SJCRH30 (cell line): ENCODE measurements at places on chromosomes 5 and 9. TPM values are rescaled to one million over a fixed set of nuclear protein-coding genes. Genes with fewer than 3 reads are reported as not detected.

DNA sequence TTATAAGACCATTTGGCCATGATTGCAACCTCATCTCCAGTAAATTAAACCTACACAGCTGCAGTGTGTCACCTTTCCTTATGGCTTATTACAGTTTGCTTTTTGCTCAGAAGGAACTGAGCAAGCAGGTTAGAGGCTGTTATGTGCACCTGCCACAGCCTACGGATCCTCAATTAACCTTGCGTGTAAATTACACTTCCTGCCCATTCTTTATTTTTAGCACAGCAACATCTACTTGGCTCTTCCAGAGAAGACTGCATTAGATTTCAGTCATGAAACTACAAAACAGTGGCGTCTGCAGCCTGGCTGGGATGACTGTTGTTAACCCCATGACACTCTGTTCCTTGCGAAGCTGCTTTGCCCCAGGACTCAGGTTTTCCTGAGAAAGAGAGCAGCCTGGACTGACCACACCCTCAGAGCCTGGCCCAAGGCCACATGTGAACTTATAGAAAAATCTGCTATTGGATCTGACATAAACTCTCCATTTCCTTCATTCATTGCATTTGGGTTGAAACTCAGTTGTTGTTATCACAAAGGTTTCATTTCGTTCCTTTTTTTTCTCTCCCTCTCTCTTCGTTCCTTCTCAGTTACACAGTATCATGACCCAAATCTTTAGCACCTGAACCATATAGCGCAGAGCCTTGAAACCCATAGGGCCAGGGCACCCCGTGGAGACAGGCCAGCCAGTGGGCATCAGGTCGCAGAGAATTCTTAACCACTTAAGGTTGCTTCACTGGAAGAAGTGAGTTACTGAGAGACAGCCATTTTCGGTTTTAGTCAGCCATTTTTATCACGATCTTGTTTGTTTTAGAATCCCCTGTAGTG lies 138.6 kb downstream of the PALM2AKAP2 start:
- peaks cover 22% of the 10 kb centered on the region for H3K36me3 ChIP-seq
- DNase-seq = no peak
- no peaks in the 10 kb centered on the region for H3K27me3 ChIP-seq

DNA sequence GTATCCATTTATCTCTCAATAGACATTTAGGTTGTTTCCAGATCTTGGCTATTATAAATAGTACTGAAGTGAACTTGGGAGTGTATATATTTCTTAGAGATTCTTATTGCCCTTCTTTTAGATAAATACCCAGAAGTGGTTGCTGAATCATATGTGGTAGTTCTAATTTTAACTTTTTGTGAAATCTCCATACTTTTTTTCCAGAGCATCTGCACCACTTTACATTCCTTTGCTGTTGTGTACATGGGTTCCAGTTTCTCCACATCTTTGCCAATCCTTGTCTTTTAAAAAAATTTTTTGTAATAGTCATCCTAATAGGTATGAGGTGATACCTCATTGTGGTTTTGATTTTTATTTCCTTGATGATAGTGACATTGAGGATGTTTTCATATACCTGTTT lies 303.7 kb downstream of the CCDC171 start:
- no peaks in the 10 kb centered on the region for H3K27me3 ChIP-seq
- no peak overlapping the region for H3K4me3 ChIP-seq
- H3K36me3 ChIP-seq = no peaks in the 10 kb centered on the region
- H3K27ac ChIP-seq = no peak overlapping the region
- no peaks in the 10 kb centered on the region for H3K4me1 ChIP-seq
- no peak for DNase-seq

- no peak overlapping the region for H3K27ac ChIP-seq
- DNase-seq = no peak
- H3K36me3 ChIP-seq = no peaks in the 10 kb centered on the region
- no peak overlapping the region for H3K4me3 ChIP-seq
- no peaks in the 10 kb centered on the region; the same call in 1 of the 2 replicates for H3K4me1 ChIP-seq
Measured at GRCh38 chr9:69317894-69318293, 7.1 kb upstream of the ENTREP1 start.

DNA sequence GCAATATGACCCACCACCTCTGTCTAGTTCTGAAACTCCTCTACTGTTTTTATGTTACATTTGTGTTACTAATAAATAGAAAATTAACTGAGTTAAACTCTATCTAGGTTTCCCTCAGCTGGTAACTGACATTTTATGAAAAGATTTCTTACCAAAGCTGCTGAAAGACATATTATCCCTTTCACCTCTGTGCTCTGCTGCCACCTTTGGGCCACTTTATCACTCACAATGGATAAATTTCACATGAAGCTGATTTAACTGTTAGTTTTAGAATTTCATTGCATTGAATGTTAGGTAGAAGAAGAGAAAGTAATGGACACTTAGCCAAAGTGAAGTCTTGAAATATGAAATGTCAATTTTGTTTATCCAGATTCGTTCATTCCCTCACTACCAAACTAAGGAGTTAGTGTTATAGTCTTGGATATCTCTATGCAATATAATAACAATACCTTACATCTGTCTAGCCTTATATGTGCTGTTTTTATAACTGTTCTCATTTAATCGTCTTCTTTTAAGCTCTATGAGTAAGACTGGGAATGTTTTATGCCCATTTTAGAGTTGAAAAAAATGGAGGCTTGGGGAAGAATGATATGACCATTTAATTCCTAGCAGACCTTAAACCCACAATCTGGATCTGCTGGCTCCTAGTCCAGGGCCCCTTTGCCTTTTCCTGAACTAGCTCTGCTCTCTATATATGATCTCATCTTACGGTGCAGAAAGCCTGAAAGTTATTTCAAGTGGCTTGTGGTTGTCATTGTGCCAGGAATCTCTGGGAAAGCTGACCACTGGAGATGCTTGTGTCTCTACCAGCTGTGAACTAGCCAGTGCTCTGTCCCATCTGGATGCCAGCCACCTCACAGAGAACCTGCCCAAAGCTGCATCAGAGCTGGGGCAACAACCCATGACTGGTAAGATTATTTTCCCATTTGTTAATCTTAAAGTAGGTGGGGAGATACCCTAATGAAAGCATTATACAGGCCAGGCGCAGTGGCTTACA lies 97.1 kb downstream of the GOLPH3 start:
- DNase-seq = peak; percentile 30
- H3K27me3 ChIP-seq = no peaks in the 10 kb centered on the region
- no peaks in the 10 kb centered on the region for H3K4me1 ChIP-seq
- H3K4me3 ChIP-seq = no peak overlapping the region
- H3K36me3 ChIP-seq = no peaks in the 10 kb centered on the region

DNA sequence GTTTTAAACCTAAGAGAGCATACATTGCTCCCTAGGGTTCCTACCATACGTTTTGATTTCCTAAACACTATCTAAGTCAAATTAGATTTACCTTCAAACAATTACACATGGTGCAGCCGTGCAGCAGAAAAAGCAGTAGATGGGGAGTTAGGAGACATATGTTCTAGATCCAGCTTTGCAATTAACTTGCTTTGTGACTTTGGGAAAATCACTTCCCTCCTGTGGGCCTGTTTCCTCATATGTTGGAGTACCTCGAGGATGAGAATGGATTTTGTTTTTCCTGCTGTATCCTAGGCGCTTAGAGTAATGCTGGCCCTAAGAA lies 711 bp downstream of the MRPL50 start:
- H3K27ac ChIP-seq = peak overlapping the region; percentile 67
- peaks cover 39% of the 10 kb centered on the region for H3K36me3 ChIP-seq
- H3K27me3 ChIP-seq = no peaks in the 10 kb centered on the region
- DNase-seq = no peak

GRCh38 chr9:129640871-129641749 lies 841 bp downstream of the ASB6 start:
- peaks cover 27% of the 10 kb centered on the region for H3K36me3 ChIP-seq
- H3K27me3 ChIP-seq = no peaks in the 10 kb centered on the region
- DNase-seq = no peak
- peaks cover 14% of the 10 kb centered on the region for H3K4me1 ChIP-seq
- peak overlapping the region; percentile 85 for H3K4me3 ChIP-seq

DNA sequence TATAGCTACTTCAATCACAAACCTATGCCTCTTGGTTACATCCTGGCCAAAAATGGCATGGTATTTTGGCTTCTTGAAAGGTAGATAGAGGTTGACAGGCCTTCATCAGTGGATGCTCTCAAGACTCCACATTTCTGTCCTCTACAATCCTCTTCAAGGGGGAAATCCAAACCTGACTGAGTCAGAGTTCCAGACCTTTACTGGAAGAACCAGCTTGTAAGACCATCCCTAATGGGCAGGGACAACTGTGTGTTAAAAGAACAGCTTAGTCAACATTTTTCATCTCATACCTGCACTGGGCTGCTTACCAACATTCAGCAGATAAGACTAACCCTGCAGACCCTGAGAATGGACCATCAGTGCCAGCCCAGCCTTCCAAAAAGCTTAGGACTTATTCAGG lies 155.7 kb downstream of the CDK5RAP2 start:
- H3K27me3 ChIP-seq = no peaks in the 10 kb centered on the region
- H3K4me3 ChIP-seq = no peak overlapping the region
- no peaks in the 10 kb centered on the region for H3K4me1 ChIP-seq
- no peak for DNase-seq
- no peak overlapping the region for H3K27ac ChIP-seq
- H3K36me3 ChIP-seq = peaks cover 44% of the 10 kb centered on the region

DNA sequence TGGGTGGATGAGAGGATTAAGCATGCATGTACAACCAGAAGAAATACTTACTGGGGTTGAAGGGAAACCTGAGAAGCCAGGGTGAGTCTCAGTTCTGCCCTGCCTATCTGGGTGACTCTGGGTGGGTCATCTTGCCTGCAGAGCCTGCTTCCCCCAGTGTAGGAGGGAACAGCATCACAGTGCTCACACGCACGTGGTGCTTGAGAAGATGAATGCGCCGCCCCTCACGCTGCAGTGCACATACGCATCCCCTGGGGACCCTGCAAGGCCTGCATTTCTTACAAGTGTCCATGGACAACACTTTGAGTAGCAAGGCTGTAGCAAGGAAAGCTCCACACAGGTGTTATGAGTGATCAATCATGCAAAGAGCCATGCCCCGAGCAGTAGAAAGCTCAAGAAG lies 18.7 kb upstream of the GABBR2 start:
- H3K27ac ChIP-seq = no peak overlapping the region
- DNase-seq = no peak
- no peak overlapping the region for H3K4me3 ChIP-seq
- H3K4me1 ChIP-seq = no peaks in the 10 kb centered on the region; the same call in none of the 2 replicates
- H3K36me3 ChIP-seq = no peaks in the 10 kb centered on the region

DNA sequence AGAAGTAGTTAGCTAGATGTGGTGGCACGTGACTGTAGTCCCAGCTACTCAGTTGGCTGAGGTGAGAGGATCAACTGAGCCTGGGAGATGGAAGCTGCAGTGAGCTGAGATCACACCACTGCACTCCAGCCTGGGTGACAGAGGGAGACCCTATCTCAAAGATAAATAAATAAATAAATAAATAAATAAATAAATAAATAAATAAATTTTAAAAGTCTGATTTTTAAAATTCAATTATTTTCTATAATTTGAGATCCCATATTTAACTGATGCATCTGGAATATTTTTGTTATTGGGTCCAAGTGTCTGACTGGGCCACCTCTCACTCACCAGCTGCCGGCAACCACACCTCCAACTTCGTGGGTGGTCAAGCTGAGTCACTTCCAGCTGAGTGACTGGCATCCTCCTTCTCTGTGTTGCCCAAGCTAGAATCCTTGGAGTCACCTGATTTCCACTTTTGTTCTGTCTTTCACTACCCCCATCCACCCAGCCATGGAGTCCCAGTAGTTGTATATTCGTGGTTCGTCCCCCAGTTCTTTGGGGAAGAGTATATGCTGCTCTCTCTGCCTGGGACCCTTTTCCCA lies 70.9 kb downstream of the EGFLAM start:
- H3K4me1 ChIP-seq = peaks cover 5% of the 10 kb centered on the region; the same call in 1 of the 2 replicates
- peak; percentile 50 for DNase-seq
- H3K4me3 ChIP-seq = no peak overlapping the region
- no peaks in the 10 kb centered on the region for H3K36me3 ChIP-seq
- no peaks in the 10 kb centered on the region for H3K27me3 ChIP-seq

- no peak for DNase-seq
- no peak overlapping the region for H3K4me3 ChIP-seq
- H3K36me3 ChIP-seq = no peaks in the 10 kb centered on the region
- H3K27me3 ChIP-seq = no peaks in the 10 kb centered on the region
- H3K27ac ChIP-seq = no peak overlapping the region
Measured at GRCh38 chr9:14421291-14421690, 107.3 kb upstream of the NFIB start.

DNA sequence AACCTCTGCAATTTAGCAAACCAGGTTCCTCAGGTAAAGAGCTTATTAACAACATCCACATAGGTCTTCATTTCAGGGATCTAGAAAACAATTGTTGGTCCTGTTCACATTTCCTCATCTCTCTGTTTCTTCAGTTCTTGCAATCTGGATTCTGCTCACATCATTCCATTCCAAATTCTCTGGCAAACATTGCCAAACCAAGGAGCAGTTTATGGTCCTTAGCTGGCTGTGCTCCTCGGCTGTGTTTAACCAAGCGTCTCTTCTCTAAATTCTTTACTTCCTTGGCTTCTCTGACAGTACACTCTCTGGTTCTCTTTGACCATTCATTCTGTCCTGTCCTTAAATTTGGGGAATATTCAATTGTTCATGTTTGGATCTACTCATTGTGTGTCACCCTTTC lies 65.8 kb upstream of the RANBP3L start:
- H3K4me3 ChIP-seq = no peak overlapping the region
- no peaks in the 10 kb centered on the region for H3K27me3 ChIP-seq
- DNase-seq = no peak
- no peaks in the 10 kb centered on the region for H3K4me1 ChIP-seq

- no peak for DNase-seq
- H3K4me3 ChIP-seq = no peak overlapping the region
- H3K27me3 ChIP-seq = peaks cover 6% of the 10 kb centered on the region; the same call in 1 of the 2 replicates
- no peaks in the 10 kb centered on the region for H3K36me3 ChIP-seq
Measured at GRCh38 chr9:128211186-128211980, 8.2 kb downstream of the DNM1 start.

- DNase-seq = no peak
- H3K27me3 ChIP-seq = no peaks in the 10 kb centered on the region
- no peak overlapping the region for H3K4me3 ChIP-seq
Measured at GRCh38 chr5:145919413-145919812, 17.0 kb upstream of the SH3RF2 start.

- H3K36me3 ChIP-seq = no peaks in the 10 kb centered on the region
- no peak overlapping the region for H3K4me3 ChIP-seq
- H3K4me1 ChIP-seq = no peaks in the 10 kb centered on the region
- no peaks in the 10 kb centered on the region; the same call in 1 of the 2 replicates for H3K27me3 ChIP-seq
- no peak overlapping the region for H3K27ac ChIP-seq
Measured at GRCh38 chr5:137497396-137498290, 1.5 kb downstream of the SPOCK1 start.

DNA sequence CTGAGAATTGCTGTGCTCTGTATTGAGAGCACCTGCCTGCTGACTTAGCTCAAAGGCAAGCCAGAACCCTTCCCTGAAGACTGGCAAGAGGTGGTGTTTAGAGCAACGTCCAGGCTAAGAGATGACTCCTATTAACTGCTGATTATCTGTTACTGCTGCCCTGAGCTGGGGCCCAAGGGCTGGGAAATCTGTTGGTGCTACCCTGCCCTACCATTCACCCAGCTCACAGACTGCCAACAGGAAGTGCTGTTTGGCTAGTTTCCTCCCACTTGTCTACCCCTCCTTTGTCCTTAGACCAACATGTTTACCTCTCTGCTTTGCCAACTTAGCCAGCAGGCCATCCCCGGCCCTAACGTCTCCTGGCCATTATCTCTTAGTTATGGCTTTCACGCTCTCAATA lies 6.9 kb downstream of the RAB24 start:
- H3K4me3 ChIP-seq = no peak overlapping the region
- DNase-seq = no peak
- peaks cover 6% of the 10 kb centered on the region for H3K4me1 ChIP-seq
- H3K36me3 ChIP-seq = peaks cover 4% of the 10 kb centered on the region; the same call in 1 of the 2 replicates
- H3K27ac ChIP-seq = no peak overlapping the region

The LRRC70 gene
- 0.68 and 0.81 TPM in 2 replicates for total RNA-seq

The CARD9 gene
- total RNA-seq = 8.8 and 11.8 TPM in 2 replicates

The TMC1 gene
- total RNA-seq = not detected in 2 replicates

The PCDH12 gene
- total RNA-seq = 0.25 and 0.42 TPM in 2 replicates

The EPB41L4B gene
- total RNA-seq = 1.7 and 1.8 TPM in 2 replicates

The LMX1B gene
- 10.3 and 12.2 TPM in 2 replicates for total RNA-seq

The NR5A1 gene
- total RNA-seq = not detected in 2 replicates
